ENCODE measurements at places on chromosomes 7 and 10.

GRCh38 chr10:114632869-114633715, 25.0 kb downstream of the ABLIM1 start:
- DNase-seq: no peak

DNA sequence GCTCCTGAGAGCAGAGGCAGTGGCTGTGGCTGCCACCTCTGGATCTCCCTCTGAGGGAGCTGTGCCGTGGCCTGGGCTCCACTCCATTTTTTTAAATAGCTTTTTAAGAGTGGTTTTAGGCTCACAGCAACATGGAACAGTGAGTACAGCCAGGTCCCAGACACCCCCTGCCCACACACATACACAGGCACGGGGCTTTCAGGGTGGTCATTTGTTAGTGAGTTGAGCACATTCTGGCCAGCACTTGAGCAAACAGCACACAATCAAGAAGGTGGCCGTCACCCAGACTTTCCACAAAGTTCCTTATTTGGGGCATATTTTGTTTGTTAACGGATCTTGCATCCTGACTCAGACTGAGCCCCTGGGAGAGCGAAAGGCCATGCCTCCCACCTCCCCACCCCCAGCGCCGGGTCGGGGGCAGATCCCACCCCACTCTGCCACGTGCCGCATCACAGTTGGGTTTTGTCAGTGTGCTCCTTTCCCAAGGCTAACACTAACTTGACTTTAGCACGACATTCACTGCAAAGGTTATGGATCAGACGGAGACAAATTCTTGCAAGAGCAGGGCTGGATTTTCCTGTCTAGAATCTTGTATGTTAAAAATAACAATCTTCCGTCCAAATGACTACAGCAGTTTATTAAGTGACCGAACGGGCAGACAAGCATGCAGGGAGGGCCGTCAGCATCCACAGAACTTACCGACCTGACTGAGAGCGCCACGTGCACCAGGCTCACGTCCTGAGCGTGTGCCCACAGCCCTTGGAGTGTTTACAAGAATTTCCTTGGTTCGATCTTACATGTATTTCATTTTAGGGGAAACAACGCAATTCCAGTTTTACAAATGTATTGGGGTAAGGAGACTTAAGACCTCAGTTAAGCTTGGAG, 156.5 kb upstream of the NPS start:
- no peak for DNase-seq

DNA sequence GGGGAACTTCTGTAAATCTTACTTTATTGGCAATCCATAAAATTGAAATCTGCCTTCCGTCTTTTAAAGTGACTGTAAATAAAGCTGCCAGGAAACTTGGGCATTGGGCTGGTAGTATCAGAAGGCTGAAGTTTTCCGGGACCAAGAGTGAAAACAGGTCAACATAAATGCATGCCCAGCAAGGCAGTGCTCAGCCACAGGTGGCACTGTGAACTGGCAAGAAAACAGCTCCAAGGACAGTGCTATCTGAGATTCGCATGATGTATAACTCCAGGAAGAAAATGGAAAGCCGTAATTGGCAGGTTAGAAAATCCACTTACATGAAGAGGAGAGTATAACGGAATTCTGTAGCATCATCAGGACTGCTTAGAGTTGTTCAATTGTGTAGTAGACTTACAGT, 1.9 kb upstream of the INSYN2A start:
- DNase-seq: no peak

GRCh38 chr7:141288626-141289025, 214.8 kb downstream of the TMEM178B start:
- no peak for DNase-seq

DNA sequence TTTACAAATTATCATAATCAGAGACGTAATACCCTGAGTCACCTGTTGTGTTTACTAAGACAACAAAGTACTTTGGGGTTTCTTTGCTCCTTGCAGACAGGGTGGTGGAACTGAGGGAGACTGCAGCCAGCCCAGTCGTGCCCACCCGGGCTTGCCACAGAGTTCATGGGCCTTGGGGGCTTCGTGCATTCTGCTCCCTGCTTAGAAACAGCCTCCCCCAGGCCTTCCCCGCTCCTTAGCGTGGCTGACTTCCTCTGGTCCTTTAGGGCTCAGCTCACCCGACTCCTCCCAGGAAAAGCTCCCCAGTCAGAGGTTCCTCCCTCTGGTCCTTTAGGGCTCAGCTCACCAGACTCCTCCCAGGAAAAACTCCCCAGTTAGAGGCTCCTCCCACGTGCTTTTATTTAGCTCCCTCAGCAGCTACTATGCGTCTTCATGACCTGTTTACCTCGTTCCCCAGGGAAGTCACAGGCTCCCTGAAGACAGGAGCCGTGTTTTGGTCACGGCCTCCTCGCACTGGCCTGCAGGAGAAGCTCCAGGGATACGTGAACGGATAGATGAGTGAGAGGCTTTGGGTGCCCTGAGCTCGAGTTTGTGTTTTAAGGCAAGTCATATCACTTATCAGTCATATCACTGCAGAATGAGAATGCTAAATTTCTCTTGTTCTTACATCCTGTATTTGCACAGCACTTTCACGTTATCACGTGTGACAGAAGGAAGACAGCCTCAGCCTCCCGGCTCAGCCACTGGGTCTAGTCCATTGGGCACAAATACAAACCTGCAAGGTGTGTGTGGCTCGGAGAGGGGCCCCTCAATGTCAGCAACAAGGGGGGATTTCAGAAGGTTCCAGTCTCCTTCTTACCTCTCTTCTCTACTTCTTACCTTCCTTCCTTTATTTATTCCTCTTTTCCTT, 52.7 kb upstream of the VIPR2 start:
- DNase-seq: peak; percentile 57

DNA sequence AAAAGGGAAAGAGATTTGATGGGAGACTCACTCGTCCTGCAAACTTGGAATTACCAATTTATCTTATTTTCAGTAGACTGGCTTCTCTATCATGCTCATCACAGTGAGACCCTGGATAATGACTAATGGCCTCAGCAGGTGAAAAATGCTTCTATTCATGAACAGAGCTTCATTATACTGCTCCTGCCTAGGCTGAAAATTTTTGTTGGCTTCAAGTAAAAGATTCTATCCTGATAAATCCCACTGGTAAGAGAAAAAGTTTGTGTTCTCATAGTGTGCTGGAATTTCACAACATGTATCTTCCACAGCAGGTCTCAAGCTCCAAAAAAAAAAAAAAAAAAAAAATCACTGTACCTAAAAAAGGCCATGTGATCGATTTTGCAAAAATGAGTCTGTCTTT, 329.3 kb upstream of the FZD8 start:
- DNase-seq: no peak

- no peak for DNase-seq
These were observed 480.6 kb downstream of the DNAJB6 start for GRCh38 chr7:157817433-157817832.

DNA sequence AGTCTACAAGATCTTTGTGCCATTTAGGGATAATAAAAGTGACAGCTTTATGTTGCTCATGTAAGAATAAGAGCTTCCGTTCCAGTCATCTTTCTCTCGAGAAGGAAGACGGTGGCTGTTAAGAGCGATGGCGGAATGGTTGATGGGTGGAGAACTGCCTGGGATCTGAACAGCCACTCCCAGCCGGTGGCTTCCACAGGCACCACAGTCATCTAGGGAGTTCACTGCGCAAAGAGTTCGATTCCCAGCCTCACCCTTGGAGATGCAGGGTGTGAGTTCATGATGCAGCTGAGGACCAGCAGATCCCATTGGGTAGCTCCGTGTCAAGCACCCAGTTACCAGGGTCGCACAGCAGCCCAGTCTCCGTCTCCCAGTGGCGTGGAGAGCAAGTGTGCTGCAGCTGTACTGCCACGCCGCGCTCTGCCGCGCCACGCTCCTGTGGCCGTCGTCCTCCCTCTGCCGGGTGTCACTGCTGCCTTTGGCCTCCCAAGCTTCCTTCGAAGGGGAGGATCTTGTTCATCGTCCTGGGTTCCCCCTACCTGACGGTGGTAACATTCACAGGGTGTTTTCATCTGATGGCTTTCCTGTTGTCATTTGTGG, 7.8 kb downstream of the SUN1 start:
- DNase-seq: no peak

GRCh38 chr7:94486216-94486615, 23.4 kb upstream of the CASD1 start:
- DNase-seq: no peak

DNA sequence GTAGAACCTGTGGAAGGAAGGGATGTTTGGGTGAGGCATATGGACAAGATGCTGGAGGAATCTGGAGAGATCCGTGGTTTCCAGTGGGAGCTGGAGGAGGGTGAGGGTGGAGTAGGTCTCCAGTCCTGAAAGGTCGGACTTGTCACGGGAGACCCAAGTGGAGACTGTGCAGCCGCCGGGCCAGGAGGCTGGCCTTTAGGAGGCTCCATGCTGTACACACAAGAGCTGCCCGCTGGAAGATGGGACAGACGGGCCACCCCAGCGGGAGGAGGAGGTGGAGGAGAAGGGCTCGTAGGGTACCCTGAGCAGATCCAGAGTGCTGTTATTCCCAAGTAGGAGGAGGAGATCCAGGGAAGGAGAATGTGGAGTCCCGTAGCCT, 106.7 kb downstream of the NKX6-2 start:
- no peak for DNase-seq

DNA sequence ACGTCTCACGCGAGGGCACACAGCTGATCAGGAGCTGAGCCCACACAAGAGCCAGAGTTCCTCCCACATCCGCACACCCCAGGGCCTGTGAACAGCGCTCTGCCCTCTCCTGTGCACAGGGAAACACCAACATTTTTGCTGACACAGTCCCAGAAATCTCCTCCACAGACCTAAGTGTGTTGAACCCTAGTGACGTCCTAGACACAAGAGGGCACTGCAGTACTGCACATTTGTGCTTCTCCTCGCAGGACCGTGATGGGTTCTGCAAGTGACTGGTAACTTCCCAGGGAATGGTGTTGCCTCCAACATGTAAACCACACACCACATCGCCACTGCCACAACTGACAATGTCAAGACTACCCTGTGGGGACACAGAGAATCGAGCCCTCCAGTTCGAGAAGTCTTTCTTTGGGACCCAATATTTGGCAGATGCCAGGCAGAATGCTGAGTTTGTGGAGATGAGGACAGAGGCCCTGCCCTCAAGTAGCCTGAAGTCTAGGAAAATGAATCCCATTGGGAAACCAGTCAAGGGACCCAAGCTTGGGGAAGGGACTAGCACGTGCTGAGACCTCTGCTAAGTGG, 170.3 kb downstream of the PAXIP1 start:
- DNase-seq: no peak

DNA sequence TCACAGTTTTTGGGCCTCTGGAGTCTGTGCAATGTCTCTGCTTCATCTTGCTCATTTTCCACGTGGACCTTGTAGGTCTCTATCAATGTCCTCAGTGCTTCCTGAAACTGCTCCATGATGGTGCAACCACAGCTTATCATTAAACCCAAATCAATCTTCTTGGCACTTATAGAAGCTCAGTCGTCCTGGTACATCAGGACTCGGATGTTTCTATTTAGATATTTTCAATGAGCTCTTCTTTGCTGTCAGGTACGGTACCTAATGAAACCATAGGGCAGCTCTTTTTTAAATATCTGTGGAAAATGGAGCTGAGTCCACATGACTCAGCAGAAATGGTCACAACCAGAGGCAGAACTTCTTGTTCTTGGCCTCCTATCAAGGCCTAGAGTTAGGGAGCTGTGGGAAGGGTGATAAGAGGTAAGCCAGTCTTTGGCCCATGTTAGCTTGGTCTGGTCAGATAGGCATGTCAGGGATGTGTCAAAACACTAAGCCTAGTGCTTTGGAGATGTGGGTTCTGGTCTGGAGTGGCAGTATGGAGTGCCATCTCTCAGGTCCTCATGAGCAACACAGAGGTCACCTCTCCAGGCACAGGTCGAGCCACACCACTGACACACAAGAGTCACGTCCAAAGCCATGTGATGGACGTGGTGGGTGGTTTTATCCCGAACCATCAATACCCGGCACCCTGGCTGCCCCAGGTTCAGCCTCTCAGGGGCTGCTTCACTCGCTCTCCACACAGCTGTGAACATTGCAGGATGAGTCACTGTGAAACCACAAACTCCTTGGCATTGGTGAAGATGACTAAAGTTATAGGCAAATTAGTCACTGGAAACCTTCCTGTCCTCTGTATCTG, 87.0 kb downstream of the TBXAS1 start:
- DNase-seq: peak; percentile 40

DNA sequence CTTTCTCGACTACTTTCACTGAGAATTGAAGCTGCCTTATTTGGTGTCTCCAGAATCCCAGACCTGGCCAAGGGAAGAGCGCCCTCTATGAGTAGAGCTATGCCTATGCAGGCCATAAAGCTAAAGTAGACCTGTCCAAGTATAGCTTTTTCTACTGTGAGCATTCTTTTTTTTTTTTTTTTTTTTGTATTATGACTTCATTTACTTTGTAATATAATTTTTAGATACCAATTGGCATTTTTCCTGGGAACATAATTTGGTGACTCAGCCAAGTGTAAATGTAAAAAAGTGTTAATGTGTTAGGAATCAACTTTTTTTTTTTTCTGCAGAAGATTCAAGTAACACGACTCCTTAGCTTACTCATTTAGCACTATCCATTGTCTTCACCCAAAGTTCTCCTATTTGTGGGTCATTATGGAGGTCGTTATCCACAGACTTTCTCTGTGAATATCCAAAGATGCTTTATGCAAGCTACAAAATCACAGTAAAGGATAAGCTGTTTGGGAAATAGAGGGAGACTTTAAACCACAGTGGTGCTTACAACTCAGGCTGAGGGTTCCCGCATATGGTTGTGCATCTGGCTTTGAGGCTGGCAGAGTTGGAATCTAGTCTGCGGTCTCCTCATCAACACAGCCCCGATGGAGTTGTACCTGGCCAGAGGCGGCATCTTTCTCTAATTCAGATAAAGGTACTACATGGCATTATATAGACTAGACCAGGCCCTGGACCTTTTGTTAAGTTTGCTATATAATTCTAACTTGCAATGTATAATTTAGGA, 1040.2 kb upstream of the SORCS1 start:
- no peak for DNase-seq

- DNase-seq: no peak
These were observed 17.7 kb downstream of the GATA3 start for GRCh38 chr10:8072211-8072610.

DNA sequence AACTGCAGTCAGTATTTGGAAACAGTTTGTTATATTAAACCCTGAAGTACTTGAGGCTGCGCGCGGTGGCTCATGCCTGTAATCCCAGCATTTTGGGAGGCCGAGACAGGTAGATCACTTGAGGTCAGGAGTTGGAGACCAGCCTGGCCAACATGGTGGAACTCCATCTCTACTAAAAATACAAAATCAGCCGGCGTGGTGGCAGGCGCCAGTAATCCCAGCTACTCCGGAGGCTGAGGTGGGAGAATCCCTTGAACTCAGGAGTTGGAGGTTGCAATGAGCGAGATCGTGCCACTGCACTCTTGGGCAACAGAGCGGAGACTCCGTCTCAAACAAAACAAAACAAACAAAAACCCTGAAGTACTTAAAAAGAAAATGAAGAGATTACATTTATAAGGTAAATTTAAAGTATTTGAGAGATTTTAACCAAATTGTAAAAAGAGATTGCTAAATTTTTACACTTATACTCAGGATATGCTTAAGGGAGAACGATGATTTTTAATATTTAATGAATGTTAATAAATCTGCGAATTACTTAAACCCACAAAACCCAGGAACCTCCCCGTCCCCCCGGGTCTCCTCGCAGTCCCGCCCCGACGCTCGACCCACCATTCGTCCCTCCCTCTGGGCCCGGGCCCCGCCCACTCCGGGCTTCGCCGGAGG, 425 bp upstream of the MTG1 start:
- DNase-seq: no peak

- no peak for DNase-seq
These were observed 48.6 kb downstream of the CLEC2L start for GRCh38 chr7:139572071-139572470.

- no peak for DNase-seq
These were observed 3.7 kb downstream of the SAMD8 start for GRCh38 chr10:75115137-75115536.

GRCh38 chr7:29629507-29629906, 65.9 kb downstream of the PRR15 start:
- DNase-seq: no peak
